ENCODE measurements at places on chromosomes 4 and X. TPM values are rescaled to one million over a fixed set of nuclear protein-coding genes. Genes with fewer than 3 reads are reported as not detected.
A peak's percentile ranks its signal among the peaks of the same experiment; 100 is the strongest.

DNA sequence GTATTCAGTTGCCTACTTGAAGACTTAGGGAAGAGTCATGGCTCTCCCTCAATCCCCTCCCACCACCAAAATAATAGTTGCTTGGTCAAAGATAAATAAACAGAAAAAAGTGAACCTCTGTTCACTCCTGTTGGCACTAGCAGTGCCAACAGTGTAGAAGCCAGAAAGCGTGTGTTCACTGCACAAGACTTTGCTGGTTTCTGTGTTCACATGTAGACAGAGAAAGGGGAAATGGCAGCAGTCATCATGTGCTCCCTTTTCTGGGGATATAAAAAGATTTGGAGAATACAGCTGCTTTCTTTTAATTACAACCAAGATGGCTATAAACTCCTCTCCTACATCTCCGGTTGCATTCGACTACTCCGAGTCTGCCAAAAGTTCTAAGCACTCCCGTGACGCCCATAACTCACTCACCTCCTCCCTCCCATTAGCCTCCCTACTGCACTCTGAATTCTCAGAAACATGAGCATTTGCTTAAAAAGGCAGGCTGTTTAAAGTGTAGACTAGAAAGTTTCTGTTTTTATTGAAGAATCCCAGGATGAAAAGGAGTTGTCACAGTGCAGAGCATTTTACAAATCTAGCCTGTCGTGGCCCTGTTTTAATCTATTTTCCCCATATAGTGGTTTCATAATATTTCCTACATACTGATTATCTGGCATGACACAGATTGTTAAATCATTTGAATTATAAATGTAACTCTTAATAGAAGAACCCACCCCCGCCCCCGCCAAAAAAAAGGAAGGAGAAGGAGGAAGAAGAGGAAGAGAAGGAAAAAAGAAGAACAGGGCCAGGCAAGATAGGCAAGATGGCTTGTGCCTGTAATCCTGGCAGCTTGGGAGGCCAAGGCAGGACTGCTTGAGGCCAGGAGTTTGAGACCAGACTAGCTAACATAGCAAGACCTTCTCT lies 16.7 kb downstream of the LGI2 start:
- no peak overlapping the region for H3K4me3 ChIP-seq
- H3K36me3 ChIP-seq = no peaks in the 10 kb centered on the region
- H3K27me3 ChIP-seq = no peaks in the 10 kb centered on the region

- H3K36me3 ChIP-seq = no peaks in the 10 kb centered on the region
- H3K4me1 ChIP-seq = no peaks in the 10 kb centered on the region
- no peaks in the 10 kb centered on the region for H3K27me3 ChIP-seq
- no peak overlapping the region for H3K27ac ChIP-seq
- no peak overlapping the region for H3K4me3 ChIP-seq
Measured at GRCh38 chr4:34196375-34196774, 2047.9 kb downstream of the ARAP2 start.

Gene AMTN
- total RNA-seq = not detected

GRCh38 chrX:15834827-15835595 lies 19.6 kb downstream of the AP1S2 start:
- no peak overlapping the region for H3K27ac ChIP-seq
- H3K36me3 ChIP-seq = no peaks in the 10 kb centered on the region
- no peak for DNase-seq
- no peaks in the 10 kb centered on the region for H3K4me1 ChIP-seq
- H3K27me3 ChIP-seq = no peaks in the 10 kb centered on the region

Gene CWH43
- not detected for total RNA-seq

Gene SASH3
- 6.6 TPM for total RNA-seq

Gene RHOH
- total RNA-seq = 9.7 TPM

DNA sequence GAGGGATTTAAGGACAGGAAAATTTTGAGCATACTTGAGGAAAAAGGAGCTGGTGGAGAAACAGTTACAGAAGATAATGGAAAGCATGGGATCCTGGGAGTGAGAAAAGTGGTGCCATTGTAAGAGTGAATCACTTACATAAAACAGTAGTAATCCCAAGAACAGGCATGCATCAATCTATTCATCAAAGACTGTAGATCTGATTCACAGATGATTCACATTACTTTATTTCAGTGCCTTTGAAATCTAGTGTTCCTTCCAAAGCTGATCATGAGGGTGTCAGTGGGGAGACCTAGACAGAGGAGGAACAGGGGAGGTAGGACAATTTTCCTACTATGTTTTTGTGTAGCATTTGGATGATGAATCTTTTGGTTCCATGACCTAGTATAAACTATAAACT lies 102.7 kb downstream of the TAB3 start:
- no peak overlapping the region for H3K27ac ChIP-seq
- H3K4me3 ChIP-seq = no peak overlapping the region
- no peaks in the 10 kb centered on the region for H3K4me1 ChIP-seq
- DNase-seq = no peak

GRCh38 chrX:49053223-49054072 lies 5.4 kb upstream of the CCDC120 start:
- H3K4me3 ChIP-seq = peak overlapping the region; percentile 73
- DNase-seq = no peak
- peaks cover 13% of the 10 kb centered on the region for H3K27me3 ChIP-seq
- H3K36me3 ChIP-seq = no peaks in the 10 kb centered on the region
- no peaks in the 10 kb centered on the region for H3K4me1 ChIP-seq

GRCh38 chrX:15567886-15568616 lies 32.7 kb downstream of the ACE2 start:
- DNase-seq = no peak
- no peak overlapping the region for H3K4me3 ChIP-seq
- H3K27me3 ChIP-seq = peaks cover 53% of the 10 kb centered on the region

Gene C4orf51
- total RNA-seq = not detected

DNA sequence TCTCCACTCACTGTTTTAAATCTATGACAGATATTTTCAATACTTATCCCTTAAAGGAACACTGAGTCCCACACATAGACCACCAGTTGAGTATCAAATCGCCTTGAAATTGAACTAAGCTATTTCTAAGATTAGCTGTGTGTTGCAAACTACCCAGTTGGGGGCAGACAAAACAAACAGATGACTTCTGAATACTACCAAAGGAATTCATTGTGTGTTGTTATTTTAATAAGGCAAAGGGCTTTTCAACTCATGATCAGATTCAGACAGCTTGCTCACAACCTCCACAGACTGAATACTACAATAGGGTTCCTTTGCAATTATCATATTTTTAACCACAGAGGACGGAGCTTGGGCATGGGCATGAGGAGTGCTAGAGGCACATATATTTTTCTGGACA lies 283.0 kb upstream of the GPC4 start:
- no peak overlapping the region for H3K27ac ChIP-seq
- H3K4me1 ChIP-seq = no peaks in the 10 kb centered on the region
- DNase-seq = no peak
- H3K27me3 ChIP-seq = no peaks in the 10 kb centered on the region
- no peaks in the 10 kb centered on the region for H3K36me3 ChIP-seq
- H3K4me3 ChIP-seq = no peak overlapping the region

Gene TCP11X2
- total RNA-seq = not detected

Gene SMIM10L2A
- total RNA-seq = 2.0 TPM

DNA sequence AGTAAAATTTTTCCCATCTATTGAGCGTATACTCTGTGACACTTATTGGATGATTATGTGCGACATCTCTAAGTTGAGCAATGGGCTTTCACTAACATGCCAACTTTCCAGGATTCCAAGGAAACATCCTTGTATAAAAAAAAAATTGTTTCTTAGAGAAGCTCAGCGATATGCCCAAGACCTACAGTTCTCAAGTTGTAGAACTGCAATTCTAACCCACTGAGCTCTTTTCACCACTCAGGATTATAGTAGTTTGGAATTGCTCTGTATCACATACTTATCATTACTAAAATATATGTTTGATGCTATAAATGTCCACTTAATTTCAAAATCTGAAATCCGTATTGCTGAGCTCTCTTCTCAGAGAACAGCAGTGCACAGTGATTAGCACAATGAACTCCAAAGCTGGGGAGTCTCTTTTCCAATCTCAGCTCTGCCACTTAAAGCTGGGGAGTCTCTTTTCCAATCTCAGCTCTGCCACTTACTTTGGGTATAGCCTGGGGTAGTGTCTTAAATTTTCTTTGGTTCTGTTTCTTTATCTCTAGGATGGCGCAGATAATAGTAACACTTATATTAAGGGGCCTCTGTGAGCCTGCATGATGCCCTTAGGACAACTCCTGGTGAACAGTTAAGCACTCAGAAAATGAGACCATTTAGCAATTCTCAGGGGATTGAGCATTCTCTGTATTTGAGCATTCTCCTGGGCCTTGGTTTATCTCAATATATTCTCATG lies 1722.2 kb upstream of the AGA start:
- H3K36me3 ChIP-seq = no peaks in the 10 kb centered on the region
- no peaks in the 10 kb centered on the region for H3K27me3 ChIP-seq
- no peak overlapping the region for H3K4me3 ChIP-seq
- DNase-seq = no peak
- no peak overlapping the region for H3K27ac ChIP-seq

- no peak overlapping the region for H3K4me3 ChIP-seq
- no peaks in the 10 kb centered on the region for H3K27me3 ChIP-seq
- no peaks in the 10 kb centered on the region for H3K36me3 ChIP-seq
Measured at GRCh38 chr4:38154681-38155588, 194.7 kb downstream of the PTTG2 start.

- H3K4me1 ChIP-seq = no peaks in the 10 kb centered on the region
- no peak for DNase-seq
- no peak overlapping the region for H3K27ac ChIP-seq
- H3K36me3 ChIP-seq = no peaks in the 10 kb centered on the region
Measured at GRCh38 chrX:20547611-20548051, 280.9 kb upstream of the RPS6KA3 start.

DNA sequence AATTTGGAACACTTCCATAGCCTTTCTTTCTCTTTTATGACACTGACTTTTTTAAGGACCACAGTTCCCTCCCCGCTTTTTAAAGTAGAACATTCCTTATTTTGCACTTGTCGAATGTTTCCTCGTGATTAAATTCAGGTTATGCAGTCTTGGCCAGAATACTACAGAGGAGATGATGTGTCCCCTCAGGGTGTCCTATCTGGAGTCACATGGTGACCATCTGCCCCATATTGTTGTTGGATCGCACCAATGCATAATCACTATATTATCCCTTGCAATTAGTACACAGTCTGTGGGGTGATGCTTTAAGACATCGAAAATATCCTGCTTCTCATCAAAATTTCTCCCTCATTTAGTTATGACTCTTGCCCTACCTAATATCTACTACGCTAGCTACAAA lies 27.4 kb downstream of the WDFY3 start:
- DNase-seq = no peak
- no peaks in the 10 kb centered on the region for H3K36me3 ChIP-seq
- H3K4me1 ChIP-seq = peaks cover 21% of the 10 kb centered on the region
- no peaks in the 10 kb centered on the region for H3K27me3 ChIP-seq
- H3K27ac ChIP-seq = peak overlapping the region; percentile 59
- no peak overlapping the region for H3K4me3 ChIP-seq

DNA sequence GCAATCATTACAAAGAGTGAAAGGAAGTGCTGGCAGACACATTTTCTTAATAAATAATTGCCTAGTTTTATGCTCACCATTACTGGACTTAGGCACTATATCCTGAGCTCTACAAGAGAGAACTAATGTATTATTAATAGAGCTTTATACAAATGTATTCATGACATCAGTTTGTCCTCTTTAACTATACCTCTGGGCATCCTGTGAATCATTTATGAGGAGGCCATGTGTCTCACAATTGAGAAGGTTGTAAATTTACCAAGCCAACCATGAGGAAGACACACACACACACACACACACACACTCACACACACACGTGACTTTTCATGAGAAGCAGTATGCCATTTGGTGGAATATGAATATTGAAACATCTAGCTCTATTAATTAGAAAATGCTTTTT lies 728.2 kb downstream of the ARAP2 start:
- H3K4me3 ChIP-seq = no peak overlapping the region
- H3K36me3 ChIP-seq = no peaks in the 10 kb centered on the region
- no peaks in the 10 kb centered on the region for H3K4me1 ChIP-seq
- H3K27me3 ChIP-seq = no peaks in the 10 kb centered on the region
- H3K27ac ChIP-seq = no peak overlapping the region

DNA sequence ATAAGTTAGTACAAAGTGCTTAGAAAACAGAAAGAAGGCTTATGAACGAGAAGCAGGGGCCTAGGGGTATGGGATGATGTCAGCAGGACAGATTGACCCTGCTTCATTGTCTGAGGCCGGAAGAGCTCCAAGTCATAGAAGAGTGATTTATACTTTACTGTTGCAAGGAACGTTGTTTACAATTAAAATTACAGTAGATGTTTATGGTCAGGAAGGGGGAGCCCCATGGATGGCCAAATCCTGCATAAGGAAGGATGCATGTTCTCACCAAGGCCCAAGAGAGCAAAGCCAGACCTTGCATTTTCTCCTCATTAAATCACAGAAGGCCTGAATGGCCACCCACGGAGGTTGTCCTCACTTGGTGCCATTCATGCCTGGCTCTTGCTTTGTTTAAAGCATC lies 115.3 kb downstream of the LDB2 start:
- H3K4me1 ChIP-seq = no peaks in the 10 kb centered on the region
- no peak overlapping the region for H3K4me3 ChIP-seq
- H3K36me3 ChIP-seq = no peaks in the 10 kb centered on the region
- no peak for DNase-seq

Gene SHOX
- total RNA-seq = not detected

GRCh38 chrX:151825007-151825406 lies 87.7 kb upstream of the MAGEA4 start:
- H3K36me3 ChIP-seq = no peaks in the 10 kb centered on the region
- no peak for DNase-seq
- no peak overlapping the region for H3K4me3 ChIP-seq
- peaks cover 20% of the 10 kb centered on the region for H3K27me3 ChIP-seq

DNA sequence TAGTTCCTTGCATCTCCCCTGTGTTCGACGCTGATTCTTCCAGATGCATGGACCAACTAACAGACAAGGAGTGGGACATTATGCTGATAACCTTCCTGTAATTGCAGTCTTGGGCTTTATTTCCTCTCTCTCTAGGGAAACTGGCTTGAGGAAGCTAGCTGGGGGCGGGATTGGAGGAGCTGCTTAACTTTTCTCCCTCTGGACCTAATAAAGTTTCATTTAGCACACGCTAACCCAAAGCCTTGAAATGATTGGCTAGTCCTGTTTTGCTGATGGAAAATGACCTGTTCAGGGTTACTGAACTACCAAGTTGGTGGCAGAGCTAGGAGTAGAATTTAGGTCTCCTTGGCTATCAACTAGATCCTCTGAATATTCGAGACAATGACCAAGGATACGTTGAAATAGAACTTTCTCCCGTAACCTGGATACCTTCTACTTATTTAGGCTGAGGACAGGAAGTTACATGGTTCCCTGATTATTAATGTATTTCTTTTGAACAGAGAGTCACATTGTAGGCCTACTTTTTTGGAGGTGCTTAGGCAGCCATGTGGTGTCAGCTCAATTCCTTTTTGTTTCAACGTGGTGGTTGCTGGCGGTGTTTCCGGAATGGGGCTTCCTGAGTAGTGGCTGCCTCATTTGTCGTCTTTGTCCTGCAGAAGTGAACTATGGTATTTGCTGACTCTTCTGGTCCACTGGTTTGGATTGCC lies 2.0 kb downstream of the PGK1 start:
- DNase-seq = no peak
- H3K27me3 ChIP-seq = peaks cover 7% of the 10 kb centered on the region
- peaks cover 3% of the 10 kb centered on the region for H3K4me1 ChIP-seq
- H3K4me3 ChIP-seq = peak overlapping the region; percentile 76

All from breast epithelium (tissue), 4 donors.